ENCODE measurements at places on chromosomes 1 and 21. TPM values are rescaled to one million over a fixed set of nuclear protein-coding genes. Genes with fewer than 3 reads are reported as not detected.

Gene PCAT6
- total RNA-seq: 0.81 TPM

Gene MIS18A
- total RNA-seq: 4.0 TPM

Gene SGIP1
- 19.8 TPM for total RNA-seq

Gene TMEM54
- total RNA-seq: 41.9 TPM

Gene BRDT
- total RNA-seq: not detected

Gene LMX1A
- total RNA-seq: not detected

Gene COL6A1
- total RNA-seq: 175 TPM

Gene RNF186
- not detected for total RNA-seq

Gene DSCAM
- total RNA-seq: not detected

Gene ZYG11A
- total RNA-seq: not detected

Gene BSND
- not detected for total RNA-seq

Gene SHISA4
- total RNA-seq: 8.6 TPM
